ENCODE measurements at places on chromosomes 3 and 15.

DNA sequence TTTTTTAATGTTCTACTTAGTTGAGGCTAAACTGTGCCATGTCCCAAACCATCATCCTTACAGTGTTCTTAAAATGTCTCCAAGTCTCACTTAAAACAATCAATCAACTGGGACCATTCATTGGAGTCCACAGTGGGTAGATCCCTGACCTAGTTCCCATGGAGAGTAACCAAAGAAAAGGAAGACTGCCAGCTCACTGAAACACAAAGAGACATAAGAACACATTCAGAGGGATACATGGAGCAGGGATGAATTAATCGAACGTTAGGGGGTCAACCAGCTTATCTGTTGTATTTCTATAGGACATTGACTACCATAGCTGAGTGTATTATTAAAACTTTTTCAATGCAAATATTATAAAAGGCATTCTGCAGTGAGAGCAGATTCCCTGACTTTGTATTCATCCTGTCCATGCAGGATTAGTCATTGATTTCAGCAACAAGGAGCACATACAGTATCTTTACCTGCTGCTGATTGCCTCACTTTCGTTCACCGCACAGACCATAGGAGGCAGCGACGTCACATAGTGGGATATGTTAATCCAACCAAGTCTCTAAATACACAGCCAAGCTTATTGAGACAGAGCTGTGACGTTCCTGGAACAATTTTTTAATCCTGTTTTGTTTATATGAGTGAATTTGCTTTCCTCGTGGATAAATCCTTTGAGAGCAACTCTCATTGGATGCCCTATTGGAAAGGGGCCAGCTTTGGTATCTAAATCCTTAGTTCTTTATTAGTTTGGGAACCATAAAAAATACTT, 364.9 kb upstream of the RBMS3 start:
- DNase-seq, result peak; percentile 81

GRCh38 chr3:69684309-69684961, 54.8 kb upstream of the MITF start:
- no peak for DNase-seq

- no peak for DNase-seq
Observed at GRCh38 chr3:25463836-25464418, 35.9 kb downstream of the RARB start.

- DNase-seq, result no peak
Observed at GRCh38 chr15:72178976-72179585, 18.5 kb downstream of the GRAMD2A start.

DNA sequence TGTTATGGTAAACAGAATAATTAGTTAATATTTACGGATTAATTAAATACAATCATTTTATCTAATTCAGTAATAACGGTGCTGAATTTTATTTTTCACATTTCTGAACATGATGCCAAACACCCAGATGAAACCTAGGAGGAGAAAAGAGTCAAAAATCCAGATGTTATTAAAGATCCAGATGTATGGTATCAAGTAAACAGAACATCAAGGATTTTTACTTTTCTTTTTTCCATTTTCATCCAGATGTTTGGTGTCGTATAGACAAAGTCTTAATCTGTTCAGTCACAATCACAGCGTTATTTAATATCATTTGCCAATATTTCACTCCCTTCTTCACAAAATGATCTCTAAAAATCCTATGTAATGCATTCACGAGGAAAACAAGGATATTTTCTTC, 64.0 kb upstream of the NR2F2 start:
- no peak for DNase-seq

- DNase-seq, result no peak
Observed at GRCh38 chr3:19107719-19108118, 40.6 kb upstream of the KCNH8 start.

GRCh38 chr3:134485075-134485717, 589 bp downstream of the ANAPC13 start:
- peak; percentile 36 for DNase-seq

DNA sequence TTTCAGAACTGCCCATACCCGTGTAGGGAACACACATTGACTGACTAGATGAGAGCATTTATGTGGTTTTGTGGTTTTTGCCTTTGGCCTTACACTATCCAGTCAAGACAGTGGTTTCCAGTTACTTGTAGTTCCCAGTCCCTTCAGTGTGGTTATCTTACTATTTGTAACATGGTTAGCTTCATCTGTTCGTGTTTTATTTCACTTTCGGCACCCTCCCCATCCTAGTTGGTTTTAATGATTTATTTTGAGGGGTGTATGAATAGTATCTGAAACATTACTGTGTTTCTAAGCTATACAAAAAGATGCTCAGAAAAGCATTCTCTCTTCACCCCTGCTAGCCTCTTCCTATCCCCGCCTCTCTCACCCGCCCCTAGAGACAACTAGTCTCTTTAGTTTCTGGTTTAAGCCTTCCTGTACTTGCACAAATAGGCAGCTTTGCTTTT, 14.1 kb downstream of the LYSMD4 start:
- peak; percentile 85 for DNase-seq

DNA sequence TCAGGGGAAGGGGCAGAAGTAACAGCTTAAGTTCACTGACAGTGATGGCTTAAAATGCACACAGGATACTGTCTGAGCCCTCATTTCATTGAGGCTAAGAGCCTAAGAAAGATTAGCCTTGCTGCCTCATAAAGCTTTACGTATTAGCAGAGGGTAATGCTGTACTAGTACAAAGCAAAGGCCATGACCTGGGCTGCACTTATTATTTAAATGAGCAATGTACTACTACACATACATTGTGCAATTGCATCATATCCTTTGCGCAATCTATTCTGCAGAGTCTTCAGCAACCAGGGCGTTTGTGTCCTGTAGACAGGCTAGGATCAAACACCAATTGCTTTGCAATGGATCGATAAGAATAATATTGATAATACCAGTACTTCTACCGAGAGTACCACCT, 221.8 kb downstream of the TPRG1 start:
- DNase-seq, result peak; percentile 60

GRCh38 chr3:117728226-117728625, 1018.6 kb downstream of the TUSC7 start:
- no peak for DNase-seq

GRCh38 chr3:99872923-99873254, 55.2 kb downstream of the CMSS1 start:
- no peak for DNase-seq

DNA sequence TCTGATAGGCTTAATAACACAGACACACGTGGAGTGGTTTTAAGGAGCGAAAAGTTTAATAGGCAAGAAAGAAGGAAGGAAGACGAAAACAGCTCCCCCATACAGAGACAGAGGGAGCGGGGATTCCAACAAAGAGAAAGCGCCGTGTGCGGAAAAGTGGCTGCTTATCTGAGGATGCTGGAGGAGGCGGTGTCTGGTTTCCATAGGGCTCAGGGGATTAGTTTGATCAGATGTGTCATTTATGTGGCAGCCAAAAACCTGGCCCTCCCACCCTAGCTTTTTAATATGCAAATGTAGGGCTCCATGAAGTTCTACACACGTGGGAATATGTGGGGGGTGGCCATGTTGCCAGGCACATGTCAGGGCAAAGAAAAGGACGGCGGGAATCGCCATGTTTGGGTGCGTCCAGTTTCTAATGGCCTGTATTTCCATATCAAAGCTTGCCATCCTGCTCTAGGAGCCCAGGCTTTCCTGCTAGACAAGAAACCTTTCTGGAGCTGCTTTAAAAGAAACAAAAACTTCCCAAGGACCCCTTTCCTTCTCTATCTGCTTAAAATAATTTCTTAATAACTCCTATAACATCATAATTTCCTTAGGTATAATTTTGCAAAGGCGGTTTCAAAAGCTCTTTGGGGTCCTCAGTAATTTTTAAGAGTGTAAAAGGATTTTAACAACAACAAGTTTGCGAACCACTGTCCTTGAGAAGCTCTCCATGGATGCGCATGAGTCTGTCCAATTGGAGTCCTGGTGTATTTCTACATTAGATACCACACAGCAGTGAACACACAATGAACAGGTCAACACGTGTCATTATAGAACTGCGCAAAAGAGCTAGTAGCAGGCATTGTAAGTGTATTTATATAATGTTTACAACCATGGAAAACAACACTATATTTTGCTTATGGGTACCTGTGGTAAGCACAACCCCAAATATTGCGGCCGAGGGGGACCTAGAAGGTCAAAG, 622 bp upstream of the ZNF589 start:
- DNase-seq, result no peak

DNA sequence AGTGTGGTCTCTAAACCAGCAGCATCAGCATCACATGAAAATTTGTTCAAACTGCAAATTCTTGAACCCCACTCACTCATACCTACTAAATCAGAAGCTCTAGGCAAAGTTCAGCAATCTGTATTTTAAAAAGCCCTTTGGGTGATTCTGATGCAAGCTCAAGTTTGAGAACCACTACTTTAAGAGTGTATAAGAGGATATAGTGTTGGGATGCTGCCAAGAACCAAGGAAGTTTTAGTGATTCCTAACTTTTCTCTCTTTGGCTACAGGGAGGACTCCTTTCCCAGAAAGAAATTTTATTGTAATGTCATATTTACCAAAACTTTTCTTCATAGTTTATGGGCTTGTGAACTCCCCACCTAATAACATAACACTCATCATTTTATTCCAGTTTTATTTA, 422.2 kb downstream of the TBC1D5 start:
- DNase-seq, result peak; percentile 9

GRCh38 chr15:70517194-70517590, 246.2 kb downstream of the UACA start:
- DNase-seq, result no peak

DNA sequence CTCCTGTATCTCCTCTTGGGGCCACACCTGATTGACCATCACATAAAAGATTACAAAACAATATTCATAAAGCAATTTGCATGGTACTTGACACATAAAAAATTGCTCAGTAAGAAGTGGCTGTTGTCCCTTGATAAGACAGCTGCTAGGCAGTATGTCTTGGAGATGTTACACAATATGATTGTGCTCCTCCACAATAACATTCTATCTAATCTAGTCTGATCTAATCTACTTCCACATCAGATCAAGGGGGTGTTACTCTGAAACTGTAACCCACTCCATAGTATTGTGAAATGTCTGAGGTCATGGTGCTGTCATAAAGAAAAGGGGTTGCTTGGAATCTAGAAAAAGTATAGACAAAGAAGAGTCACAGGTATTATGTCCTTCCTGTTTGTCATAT, 23.4 kb upstream of the AQP9 start:
- peak; percentile 13 for DNase-seq

- DNase-seq, result no peak
Observed at GRCh38 chr3:4928277-4928789, 50.9 kb upstream of the BHLHE40 start.

DNA sequence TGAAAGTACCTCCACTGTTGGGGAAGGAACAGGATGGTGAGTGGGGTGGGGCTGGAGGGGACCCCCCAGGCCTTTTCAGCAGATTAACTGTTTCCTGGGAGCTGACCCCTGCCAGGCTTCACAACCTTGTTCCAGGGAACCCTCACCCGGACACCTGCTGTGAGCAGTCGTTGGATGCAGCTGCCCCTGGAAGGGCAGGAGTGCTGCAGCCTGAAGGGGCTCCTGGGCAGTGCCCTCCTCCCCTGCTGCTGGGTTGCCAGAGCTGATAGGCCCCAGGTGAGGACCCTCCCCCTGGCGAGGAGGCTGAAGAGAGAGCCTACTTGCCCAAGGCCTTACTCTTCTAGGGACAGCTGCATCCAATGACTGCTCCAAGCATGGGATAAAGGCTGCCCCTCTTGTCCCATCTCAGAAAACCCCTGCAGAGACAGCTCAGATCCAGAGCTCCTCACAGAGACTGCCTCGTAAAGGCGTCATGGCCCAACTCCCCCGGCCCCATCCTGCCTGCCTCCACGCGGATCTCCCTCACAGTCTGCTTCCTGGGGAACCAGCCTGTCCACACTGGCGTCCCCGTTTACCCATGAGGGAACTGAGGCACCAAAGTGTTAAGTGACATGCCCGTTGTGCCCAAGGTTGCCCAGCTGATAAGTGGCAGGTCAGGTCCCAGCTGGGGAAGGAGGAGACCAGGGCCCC, 193.4 kb upstream of the LINGO1 start:
- DNase-seq, result no peak

GRCh38 chr3:73552700-73553099, 72.0 kb downstream of the PDZRN3 start:
- peak; percentile 75 for DNase-seq

GRCh38 chr3:62019906-62020305, 353.4 kb downstream of the FEZF2 start:
- no peak for DNase-seq

DNA sequence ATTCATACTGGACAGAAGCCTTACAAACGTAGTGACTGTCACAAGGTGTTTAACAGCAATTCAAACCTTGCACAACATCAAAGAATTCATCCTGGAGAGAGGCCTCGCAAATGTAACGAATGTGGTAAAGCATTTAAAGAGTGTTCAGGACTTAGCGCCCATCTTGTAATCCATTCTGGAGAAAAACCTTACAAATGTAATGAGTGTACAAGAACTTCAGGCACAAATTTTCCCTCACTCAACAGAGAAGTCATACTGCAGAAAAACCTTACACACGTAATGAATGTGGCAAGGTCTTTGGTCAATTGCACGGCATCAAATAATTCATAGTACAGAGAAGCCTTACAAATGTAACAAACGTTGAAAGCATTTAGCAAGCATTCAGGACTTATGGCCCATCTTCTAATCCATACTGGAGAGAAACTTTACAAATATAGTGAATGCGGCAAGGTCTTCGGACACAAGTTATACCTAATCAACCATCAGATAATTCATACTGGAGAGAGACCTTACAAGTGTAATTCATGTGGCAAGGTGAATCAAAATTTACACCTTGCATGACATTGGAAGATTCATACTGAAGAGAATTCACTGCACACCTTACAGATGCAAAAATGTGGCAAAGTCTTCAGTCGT, 27.5 kb downstream of the SPCS1 start:
- no peak for DNase-seq

DNA sequence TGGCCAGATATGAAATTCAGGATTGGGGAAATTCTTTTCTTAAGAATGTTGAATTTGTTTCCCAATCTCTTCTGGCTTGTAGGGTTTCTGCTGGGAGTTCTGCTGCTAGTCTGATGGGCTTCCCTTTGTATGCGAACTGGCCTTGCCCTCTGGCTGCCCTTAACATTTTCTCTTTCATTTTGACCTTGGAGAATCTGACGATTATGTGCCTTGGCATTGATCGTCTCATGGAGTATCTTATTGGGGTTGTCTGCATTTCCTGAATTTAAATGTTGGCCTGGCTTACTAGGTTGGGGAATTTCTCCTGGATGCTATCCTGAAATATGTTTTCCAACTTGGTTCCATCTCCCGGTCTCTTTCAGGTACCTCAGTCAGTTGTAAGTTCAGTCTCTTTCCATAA, 152.2 kb downstream of the CFAP20DC start:
- DNase-seq, result no peak

- DNase-seq, result no peak
Observed at GRCh38 chr15:35304389-35304788, 219.3 kb upstream of the NANOGP8 start.

DNA sequence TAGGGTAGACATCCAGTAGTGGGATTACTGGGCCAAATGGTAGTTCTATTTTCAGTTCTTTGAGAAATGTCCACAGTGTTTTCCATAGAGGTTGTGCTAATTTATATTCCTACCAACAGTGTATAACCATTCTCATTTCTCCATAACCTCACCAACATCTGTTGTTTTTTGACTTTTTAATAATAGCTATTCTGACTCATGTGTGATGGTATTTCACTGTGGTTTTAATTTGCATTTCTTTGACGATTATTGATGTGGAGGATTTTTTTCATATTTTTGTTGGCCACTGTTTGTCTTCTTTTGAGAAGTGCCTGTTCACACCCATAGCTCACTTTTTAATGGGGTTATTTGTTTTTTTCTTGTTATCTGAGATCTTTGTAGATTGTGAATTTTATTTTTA, 125.2 kb downstream of the CFAP20DC start:
- peak; percentile 59 for DNase-seq
